Activated T-cell treated with anti-CD3 and anti-CD28 coated beads, Interleukin-2, amount 50 U/mL, for 72 hours (primary cell): ENCODE measurements at places on chromosomes 1 and 21. TPM values are rescaled to one million over a fixed set of nuclear protein-coding genes. Genes with fewer than 3 reads are reported as not detected.

Gene PFKFB2
- 6.9 TPM for total RNA-seq

Gene ETNK2
- total RNA-seq: 1.7 TPM

Gene HPDL
- 5.9 TPM for total RNA-seq

Gene AMIGO1
- 2.1 TPM for total RNA-seq

Gene ADGRL2
- not detected for total RNA-seq
